Activated CD4-positive, alpha-beta T cell treated with anti-CD3 and anti-CD28 coated beads for 36 hours (primary cell): ENCODE measurements at places on chromosomes 11 and 22. TPM values are rescaled to one million over a fixed set of nuclear protein-coding genes. Genes with fewer than 3 reads are reported as not detected.

The OR5A1 gene
- total RNA-seq: not detected

The IGLL5 gene
- not detected for total RNA-seq

The KCNJ1 gene
- total RNA-seq: not detected

The RIBC2 gene
- 7.8 TPM for total RNA-seq

The VPREB1 gene
- not detected for total RNA-seq

The OR8G5 gene
- not detected for total RNA-seq
